ENCODE measurements at places on chromosomes 12 and 14. TPM values are rescaled to one million over a fixed set of nuclear protein-coding genes. Genes with fewer than 3 reads are reported as not detected.

ACOT6 gene
- total RNA-seq: not detected

GRCh38 chr12:53743266-53744129 is 8.3 kb downstream of the CISTR start:
- DNase-seq: no peak
- no peak overlapping the region for H3K27ac ChIP-seq

GRCh38 chr14:102927878-102928411 is 5.5 kb downstream of the AMN start:
- peaks cover 45% of the 10 kb centered on the region for H3K4me1 ChIP-seq
- no peaks in the 10 kb centered on the region for H3K27me3 ChIP-seq
- H3K27ac ChIP-seq: peak overlapping the region; percentile 66
- DNase-seq: no peak

GRCh38 chr12:2395354-2395977 is 342.7 kb downstream of the CACNA1C start:
- DNase-seq: no peak
- peak overlapping the region; percentile 61 for H3K27ac ChIP-seq
- peaks cover 30% of the 10 kb centered on the region for H3K4me1 ChIP-seq
- H3K36me3 ChIP-seq: no peaks in the 10 kb centered on the region
- H3K4me3 ChIP-seq: no peak overlapping the region

DNA sequence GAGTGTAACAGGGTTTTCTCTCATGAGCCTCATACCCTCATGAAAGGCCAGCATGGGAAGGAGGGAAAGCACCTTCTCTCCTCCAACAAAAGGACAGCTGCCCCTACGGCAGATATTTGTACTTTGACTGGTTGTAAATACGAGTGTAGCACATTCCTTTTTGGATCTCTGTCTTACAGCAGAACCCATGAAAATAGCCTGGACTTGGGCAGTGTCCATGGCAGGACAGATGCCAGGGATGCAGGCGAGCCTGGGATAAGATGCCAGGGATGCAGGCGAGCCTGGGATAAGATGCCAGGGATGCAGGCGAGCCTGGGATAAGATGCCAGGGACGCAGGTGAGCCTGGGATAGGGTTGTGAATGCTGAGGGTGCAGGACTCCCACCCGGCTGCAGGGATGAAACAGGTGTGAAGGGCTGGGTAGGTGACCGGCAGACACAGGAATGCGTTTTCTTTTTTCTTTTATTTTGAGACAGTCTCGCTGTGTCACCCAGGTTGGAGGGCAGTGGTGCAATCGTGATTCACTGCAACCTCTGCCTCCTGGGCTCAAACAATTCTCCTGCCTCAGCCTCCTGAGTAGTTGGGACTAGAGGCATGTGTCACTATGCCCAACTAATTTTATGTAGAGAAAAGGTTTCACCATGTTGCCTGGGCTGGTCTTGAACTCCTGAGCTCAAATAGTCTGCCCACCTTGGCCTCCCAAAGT is 120.0 kb downstream of the BEGAIN start:
- H3K4me1 ChIP-seq: no peaks in the 10 kb centered on the region
- no peaks in the 10 kb centered on the region for H3K36me3 ChIP-seq
- no peak overlapping the region for H3K4me3 ChIP-seq
- no peaks in the 10 kb centered on the region for H3K27me3 ChIP-seq
- H3K27ac ChIP-seq: no peak overlapping the region

All from vagina (tissue), 2 donors.